Adrenal gland (tissue), 19 donors: ENCODE measurements at places on chromosomes 2 and 18. TPM values are rescaled to one million over a fixed set of nuclear protein-coding genes. Genes with fewer than 3 reads are reported as not detected.

DNA sequence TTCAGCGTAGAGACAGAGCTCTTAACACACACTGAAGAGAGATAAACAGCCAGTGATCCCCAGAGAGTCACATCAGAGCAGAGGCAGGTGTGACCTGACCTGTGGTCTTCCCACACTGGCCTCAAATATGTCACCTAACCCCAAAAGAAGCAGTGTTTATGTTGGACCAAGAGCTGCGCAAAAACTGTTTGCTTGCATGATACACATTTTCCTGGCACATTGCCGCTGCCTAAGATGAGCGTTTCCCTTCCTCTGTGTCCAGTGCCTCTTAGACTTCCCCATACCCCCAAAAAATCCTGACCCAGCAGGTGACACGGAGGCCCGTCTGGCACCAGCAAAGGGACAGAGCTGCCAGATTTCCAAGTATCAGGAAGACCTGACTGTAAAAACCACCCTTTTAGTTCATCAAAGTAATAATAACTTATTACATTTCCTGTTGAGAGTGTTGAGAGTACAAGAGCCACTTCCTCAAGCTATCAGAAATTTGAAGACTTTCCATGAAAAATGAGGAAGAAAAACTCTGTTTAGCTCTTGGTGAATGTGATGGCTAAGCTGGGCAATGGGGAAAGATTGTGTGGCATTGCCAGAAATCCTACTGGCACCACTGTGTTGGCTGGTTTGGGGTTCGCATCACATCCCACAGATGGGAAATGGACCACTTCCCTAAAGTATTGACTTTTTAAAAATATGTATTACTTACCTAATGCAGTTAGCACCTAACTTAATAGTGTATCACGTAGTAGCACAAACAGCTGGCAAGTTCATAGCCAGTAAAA lies 6.7 kb downstream of the TNFRSF11A start:
- peaks cover 50% of the 10 kb centered on the region for H3K27me3 ChIP-seq
- H3K4me1 ChIP-seq = peaks cover 4% of the 10 kb centered on the region

- H3K4me1 ChIP-seq = no peaks in the 10 kb centered on the region
- no peak overlapping the region for H3K4me3 ChIP-seq
- DNase-seq = no peak
- no peak overlapping the region for H3K27ac ChIP-seq
Measured at GRCh38 chr18:30556112-30556511, 486.4 kb downstream of the DSC3 start.

GRCh38 chr2:202069170-202070067 lies 3.6 kb upstream of the KIAA2012 start:
- no peak for DNase-seq
- H3K27me3 ChIP-seq = no peaks in the 10 kb centered on the region
- no peaks in the 10 kb centered on the region for H3K4me1 ChIP-seq
- no peaks in the 10 kb centered on the region for H3K36me3 ChIP-seq
- no peak overlapping the region for H3K4me3 ChIP-seq

DNA sequence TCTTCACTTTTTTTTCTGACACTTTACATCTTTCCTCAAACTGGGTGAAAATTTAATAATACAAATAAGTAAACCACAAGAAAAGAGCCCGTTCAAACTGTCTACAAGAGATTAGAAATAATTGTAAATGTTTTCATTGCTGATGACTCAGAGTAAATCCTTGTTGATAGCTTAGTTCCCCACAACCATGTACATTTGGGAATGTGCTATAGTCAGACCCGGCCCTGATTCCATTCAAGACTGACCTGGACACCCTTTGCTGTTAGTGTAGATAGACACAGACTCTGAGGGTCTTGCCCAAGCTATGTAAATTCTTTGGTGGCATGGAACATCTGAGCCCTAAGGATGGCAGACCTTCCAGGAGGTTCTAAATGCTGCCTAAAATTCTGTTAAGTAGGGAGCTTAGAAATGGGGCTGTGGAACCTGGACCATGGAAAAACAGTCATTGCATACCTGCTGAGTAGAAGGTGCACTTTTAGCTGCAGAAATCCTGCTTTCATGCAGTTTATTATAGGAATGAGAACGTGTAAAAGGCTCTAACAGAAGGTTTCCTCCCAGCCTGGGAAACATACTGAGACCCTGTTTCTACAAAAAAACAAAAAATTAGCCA lies 3.7 kb downstream of the MALT1 start:
- H3K27ac ChIP-seq = no peak overlapping the region
- no peaks in the 10 kb centered on the region for H3K36me3 ChIP-seq

DNA sequence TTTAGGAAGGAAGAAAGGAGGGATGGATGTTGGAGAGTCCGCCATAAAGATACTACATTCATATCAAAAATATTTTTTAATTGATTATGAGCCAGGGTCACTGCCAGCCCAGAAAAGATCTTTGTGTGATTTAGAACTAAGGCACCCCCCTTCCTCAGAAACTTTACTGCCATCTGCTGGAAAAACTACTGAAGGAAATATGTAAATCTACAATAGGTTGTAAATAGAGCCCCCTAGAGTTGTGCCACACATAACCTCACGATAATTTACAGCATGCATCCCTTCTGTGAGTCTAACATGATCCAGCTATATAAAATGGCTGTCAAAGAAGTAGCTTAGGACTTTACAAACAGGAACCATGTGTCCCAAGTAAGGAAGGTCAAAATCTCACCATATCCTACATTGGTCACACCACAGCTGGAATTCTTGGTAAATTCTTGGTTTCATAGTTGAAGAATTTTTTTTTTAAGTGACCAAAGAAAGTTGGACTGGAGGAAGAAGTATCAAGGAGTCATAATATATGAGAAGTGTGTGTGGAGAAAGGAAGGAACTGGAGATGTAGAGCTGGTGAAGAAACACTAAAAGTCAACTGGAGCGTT lies 152.5 kb downstream of the CYP26B1 start:
- H3K27me3 ChIP-seq = no peaks in the 10 kb centered on the region
- no peaks in the 10 kb centered on the region for H3K4me1 ChIP-seq
- H3K27ac ChIP-seq = no peak overlapping the region
- H3K4me3 ChIP-seq = no peak overlapping the region

DNA sequence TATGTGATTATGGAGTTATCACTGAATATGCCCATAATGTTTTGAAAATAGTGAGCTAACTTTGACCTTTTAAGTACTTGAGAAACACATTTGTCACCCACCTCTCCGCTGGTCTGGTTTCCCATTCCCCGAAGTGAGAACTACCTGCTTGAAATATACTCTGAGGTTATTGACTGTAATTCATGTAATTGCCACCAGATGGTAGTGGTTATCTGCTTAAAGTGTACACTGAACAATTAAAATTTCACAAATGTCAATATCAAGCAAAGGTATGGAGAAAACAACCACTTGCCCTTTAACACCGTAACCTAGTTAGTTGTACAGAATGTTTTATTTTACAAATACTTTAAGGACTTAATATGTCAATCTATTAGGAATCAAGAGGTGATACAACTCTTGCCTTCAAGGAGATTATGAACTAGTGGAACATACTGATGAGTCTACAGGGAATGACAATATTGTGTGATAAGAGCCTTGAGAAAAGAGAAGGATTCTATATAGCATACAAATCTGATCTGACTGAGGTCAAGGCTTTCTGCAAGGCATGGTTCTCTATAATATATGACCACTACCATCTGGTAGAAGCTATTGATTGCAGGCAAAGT lies 316.8 kb upstream of the KCNH7 start:
- no peak overlapping the region for H3K4me3 ChIP-seq
- H3K36me3 ChIP-seq = no peaks in the 10 kb centered on the region
- DNase-seq = no peak
- no peaks in the 10 kb centered on the region for H3K27me3 ChIP-seq

DNA sequence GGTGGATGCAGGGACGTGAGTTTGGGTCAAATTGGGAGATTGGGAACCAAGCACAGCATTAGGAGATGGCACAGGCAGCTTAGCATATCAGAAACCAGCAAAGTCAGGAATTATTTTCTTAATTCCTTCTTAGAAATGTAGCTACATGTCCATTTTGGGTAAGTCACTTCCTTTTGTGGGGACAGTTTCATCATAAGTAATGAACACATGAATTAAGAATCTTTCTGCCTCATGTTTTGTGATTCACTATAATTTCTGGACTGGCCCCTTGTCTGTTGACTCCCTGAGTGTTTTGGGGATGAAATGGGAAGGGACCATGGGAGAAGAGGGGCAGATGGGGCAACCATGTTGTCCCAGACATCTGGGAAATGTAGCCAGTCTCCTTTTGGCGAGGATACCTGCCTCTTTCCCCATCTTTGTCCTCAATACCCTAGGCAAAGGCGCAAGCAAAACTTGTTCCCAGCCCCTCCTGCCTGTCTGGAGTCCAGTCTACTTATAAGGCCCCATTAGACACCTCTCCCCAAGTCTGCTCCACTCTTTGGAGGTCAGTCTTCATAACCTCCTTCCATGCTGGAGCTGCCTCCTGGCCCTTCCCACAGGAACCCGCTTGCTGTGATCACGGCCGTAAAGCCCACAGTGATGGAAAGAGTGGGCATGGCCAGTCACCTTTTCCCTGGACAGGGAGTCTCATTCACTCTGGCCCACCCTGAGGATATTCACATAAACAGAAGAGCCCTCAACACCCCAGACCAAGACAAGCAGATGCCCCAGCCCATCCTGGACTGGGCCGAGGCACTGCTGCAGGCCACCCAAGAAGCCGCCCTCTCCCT lies 25.7 kb downstream of the MTHFD2 start:
- H3K4me1 ChIP-seq = no peaks in the 10 kb centered on the region
- no peak overlapping the region for H3K27ac ChIP-seq
- no peaks in the 10 kb centered on the region for H3K36me3 ChIP-seq

- H3K36me3 ChIP-seq = peaks cover 34% of the 10 kb centered on the region
- H3K4me3 ChIP-seq = no peak overlapping the region
- DNase-seq = no peak
- no peaks in the 10 kb centered on the region for H3K27me3 ChIP-seq
- no peak overlapping the region for H3K27ac ChIP-seq
Measured at GRCh38 chr2:96550787-96551604, 14.4 kb downstream of the ARID5A start.

GRCh38 chr2:65361623-65362022 lies 70.8 kb downstream of the SPRED2 start:
- peak; percentile 3 for DNase-seq
- H3K4me1 ChIP-seq = peaks cover 4% of the 10 kb centered on the region

DNA sequence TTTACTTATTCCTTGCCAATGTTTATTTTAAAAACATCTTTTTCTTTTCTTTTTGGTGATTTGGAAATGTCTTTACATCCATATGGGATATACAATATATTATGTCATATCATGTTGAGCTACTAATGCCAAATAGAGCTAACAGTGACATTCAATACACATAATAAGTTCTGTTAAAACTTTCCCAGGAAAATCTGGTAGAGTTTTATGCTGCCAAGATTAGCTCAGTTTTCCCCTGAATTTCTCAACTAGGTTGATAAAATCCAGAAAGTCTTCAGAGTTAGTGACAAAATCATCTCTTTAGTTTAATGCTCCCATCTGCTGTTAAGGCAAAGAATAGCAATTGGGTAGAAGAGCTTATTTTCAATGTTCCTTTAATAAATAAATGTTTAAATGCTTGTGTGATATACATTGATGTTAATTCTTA lies 9.9 kb downstream of the COL3A1 start:
- no peaks in the 10 kb centered on the region for H3K27me3 ChIP-seq
- H3K36me3 ChIP-seq = no peaks in the 10 kb centered on the region
- H3K4me3 ChIP-seq = no peak overlapping the region
- DNase-seq = no peak

- H3K4me3 ChIP-seq = no peak overlapping the region
- no peaks in the 10 kb centered on the region for H3K27me3 ChIP-seq
- no peaks in the 10 kb centered on the region for H3K4me1 ChIP-seq
- no peak for DNase-seq
Measured at GRCh38 chr2:133420788-133421187, 147.5 kb downstream of the NCKAP5 start.

DNA sequence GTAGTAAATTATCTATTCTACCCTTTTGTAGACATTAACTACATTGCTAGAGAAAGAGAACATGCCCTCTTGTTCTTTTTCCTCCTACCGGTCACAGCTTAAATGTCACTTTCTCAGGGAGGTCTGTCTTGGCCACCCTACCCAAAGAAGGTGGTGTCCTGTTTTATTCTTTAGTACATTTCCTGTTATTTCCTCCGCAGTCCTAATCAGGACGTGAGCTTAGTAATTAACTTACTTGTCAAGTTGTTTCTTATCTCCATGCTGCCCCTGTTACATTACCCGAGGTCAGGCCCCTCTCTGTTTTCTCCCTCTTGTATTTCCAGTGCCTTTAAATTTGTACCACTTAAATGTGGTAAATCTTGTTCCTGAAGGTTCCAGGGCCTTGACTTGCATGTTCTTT lies 73.7 kb upstream of the RMDN2 start:
- no peak overlapping the region for H3K4me3 ChIP-seq
- no peak for DNase-seq
- no peak overlapping the region for H3K27ac ChIP-seq
- H3K4me1 ChIP-seq = peaks cover 30% of the 10 kb centered on the region
- no peaks in the 10 kb centered on the region for H3K27me3 ChIP-seq
- no peaks in the 10 kb centered on the region for H3K36me3 ChIP-seq

DNA sequence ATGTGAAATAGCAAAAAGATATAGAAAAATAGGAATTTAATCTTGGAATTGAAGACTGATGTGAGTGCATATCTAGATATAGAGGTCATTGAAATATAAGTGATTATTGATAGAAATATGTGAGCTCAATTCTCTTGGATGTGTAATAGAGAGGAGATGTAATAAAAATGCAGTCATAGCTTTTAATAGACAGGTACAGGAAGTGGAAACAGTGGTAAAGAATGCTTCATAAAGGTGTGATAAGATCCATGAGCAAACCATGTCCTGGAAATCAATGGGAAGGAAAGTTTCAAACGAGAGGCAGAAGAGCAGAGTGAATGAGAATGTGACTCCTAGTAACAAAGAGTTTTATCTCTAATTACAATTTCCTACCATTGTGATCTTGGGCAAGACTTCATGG lies 634.7 kb upstream of the ZNF804A start:
- H3K27ac ChIP-seq = no peak overlapping the region
- DNase-seq = no peak
- H3K4me3 ChIP-seq = no peak overlapping the region
- no peaks in the 10 kb centered on the region for H3K27me3 ChIP-seq
- H3K36me3 ChIP-seq = no peaks in the 10 kb centered on the region

DNA sequence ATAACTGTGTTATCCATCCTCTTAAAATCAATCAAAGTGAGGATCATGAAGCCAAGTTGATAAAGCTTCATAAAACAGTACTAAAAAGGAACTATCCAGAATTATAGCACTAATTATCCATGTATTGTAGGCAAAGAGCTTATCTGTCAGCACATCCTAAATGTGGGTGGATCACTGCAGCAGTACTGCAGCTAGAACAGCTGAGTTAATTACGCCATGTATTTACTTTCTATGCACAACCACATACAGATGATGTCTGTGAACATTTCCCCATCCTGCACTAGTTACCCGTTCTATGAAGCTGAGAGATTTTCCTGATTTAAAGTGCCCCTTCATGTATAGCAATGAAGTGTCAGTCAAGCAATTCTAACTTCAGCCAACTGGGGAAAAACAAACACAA lies 96.6 kb downstream of the RAPH1 start:
- no peak for DNase-seq
- no peaks in the 10 kb centered on the region for H3K4me1 ChIP-seq
- H3K27ac ChIP-seq = no peak overlapping the region
- no peaks in the 10 kb centered on the region for H3K27me3 ChIP-seq
- no peaks in the 10 kb centered on the region for H3K36me3 ChIP-seq
- H3K4me3 ChIP-seq = no peak overlapping the region

RESP18 gene
- total RNA-seq = not detected

EXOC6B gene
- 92.6 TPM for total RNA-seq

ASAP2 gene
- total RNA-seq = 9.3 TPM

MOB4 gene
- total RNA-seq = 18.2 TPM

AMER3 gene
- total RNA-seq = not detected

SPC25 gene
- total RNA-seq = 8.6 TPM

KIF5C gene
- total RNA-seq = 30.1 TPM

SERPINB10 gene
- total RNA-seq = not detected

RBMS1 gene
- total RNA-seq = 34.1 TPM
